ENCODE measurements at places on chromosomes 1 and 21. TPM values are rescaled to one million over a fixed set of nuclear protein-coding genes. Genes with fewer than 3 reads are reported as not detected.

Gene CHI3L2
- 86.1 TPM for total RNA-seq

Gene C1orf141
- total RNA-seq = not detected

Gene OPTC
- total RNA-seq = not detected

Gene PCSK9
- 0.31 TPM for total RNA-seq

Gene CZIB
- total RNA-seq = 60.5 TPM

Gene MARK1
- total RNA-seq = 0.78 TPM
